ENCODE measurements at places on chromosomes 11 and 22.

- DNase-seq = no peak
These were observed 133.0 kb downstream of the WNT7B start for GRCh38 chr22:45843986-45844385.

- no peak for DNase-seq
These were observed 42.1 kb downstream of the CLMP start for GRCh38 chr11:123152951-123153350.

DNA sequence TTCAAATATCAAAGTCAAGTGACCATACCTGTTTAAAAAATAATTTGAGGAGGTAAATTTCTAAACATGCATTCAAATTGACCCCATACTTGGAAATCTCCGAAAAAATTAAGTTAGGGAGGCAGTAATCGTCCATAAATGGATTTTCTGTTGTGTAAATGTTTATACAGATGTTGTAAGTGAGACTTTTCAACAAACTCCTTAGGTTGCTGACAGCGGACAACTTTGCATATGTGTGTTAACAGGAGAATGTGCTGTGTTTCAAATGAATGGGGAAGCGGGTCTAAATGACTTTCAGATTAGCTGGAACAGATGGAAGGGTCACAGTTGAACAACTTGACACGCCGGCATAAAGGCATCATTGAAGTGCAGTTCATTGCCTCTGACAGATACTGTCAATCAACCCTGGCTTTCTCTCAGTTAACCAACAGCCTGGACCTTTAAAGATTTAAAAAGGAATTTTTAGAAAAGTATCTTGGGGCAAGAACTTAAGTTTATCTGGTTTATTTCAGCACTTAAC, 98.2 kb upstream of the DBX1 start:
- DNase-seq = no peak

DNA sequence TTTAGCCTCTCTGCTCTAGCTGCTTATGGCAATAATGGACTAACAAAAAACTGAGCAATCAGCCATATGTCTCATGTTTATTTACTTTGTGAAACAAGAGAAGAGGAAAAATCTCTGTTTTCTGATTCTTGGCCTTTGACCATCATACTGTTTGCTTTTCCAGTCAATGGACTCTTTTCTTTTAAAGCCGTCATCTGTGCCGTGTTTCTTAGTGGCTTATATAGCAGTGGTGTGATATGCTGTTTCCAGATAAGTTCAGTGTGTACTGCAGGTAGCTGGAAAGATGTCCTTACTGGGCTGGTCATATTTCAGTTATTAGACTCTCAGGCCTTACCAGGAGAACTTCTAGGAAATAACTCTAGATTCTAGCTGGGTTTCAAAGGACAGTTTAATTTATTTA, 33.6 kb upstream of the TECTA start:
- DNase-seq = no peak

- DNase-seq = no peak
These were observed 677.2 kb upstream of the TENM4 start for GRCh38 chr11:80118073-80118472.

DNA sequence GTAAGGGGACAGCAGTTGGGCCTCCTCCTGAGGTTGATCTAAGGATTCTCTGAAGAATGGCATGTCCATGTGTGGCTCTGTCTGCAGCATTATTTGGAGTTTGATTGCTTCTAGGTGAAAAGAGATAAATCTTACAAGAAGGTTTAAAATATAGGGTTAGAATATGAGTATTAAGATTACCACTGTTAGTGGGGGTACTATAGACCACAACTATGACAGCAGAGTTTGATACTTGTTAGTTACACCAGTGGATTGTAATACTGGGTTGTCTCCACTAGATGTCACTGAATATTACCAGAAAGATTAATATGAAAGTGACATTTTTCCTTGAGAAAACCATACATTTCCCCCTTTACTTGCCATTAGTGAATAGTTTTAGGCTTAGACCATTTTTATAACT, 47.9 kb downstream of the ZNF280B start:
- no peak for DNase-seq

DNA sequence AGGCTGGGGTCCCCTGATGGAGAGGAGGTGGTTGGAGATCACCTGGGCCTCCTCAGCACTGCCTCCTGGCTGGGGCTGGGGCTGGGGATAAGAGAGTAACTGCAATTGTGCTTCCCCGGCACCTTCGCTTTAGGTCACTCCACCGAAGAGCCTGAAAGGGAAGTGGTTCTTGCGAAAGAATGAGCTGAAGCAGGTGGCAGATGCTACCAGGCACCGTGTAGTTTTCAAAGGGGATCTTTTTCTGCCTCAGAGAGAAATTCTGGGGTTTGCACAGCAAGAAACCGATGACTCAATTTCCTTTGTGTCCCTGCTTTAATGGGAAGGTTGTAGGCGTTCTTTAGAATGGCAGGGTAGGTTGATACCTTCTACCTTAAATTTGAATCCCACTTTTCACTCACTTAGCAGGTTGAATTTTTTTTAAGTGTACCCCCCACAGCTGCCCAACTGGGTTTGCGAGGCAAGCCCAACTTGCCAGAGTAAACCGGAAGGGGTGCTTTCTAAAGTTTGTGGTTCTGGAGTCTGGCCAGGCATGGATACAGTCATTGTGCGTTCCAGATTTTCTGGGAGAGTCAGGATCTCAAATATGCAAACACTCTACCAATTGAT, 5.3 kb downstream of the CD44 start:
- DNase-seq = no peak

DNA sequence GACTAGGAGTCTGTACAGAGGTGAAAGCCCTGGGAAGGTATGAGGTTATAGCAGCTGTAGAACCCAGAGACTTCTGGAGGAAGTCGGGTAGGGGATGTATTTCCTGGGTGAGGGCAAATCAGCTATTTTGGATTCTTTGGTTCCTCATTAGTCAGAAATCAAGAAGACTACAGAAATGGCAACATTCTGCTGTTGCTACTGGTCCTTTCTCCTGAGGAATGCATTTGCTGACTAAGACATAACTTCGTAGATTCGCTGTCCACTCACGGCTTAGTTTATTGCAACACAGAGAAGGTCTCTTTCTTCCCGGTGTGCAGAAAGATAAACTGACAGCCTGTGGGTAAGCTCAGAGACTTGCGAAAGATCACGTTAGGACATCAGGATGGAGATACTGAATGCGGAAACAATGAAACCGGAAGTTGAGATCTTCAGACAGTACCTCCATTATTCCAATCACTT, 25.3 kb upstream of the SESN3 start:
- DNase-seq = no peak

DNA sequence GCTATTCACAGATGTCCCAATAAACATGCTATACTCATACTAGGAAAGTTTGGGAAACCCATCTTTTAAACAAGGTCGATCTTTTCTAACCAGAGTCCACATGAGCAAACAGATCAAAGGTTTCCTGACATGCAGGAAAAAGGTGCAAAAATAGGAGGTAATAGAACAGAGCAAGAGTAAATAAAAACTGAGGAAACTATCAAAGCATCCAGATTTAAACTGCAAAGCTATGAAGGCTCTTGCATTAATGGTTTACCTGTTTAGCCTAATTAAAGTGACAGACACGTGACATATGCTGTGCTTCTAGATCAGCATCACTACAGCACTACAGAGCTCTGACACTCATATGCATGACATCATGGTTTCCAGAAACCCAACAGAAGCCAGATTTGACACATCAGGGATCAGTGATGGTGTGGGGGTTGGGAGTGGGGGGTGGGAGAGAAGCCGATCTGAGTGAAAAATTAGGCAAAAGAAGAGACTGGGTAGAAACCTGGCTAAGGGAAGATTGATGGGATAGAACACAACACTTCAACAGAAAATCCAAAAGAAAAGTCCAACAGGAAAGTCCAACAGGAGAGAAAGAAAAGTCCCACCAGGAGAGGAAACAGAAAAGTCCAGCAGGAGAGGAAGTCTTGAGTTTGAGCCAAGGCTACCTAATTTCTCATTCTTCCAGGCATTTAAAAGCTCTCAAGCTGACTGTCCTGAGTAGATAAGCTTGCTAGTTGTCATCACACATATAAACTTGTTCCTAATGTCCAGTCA, 262.3 kb downstream of the SOX6 start:
- no peak for DNase-seq

- no peak for DNase-seq
These were observed 90.6 kb downstream of the CELSR1 start for GRCh38 chr22:46446799-46447198.
